Right atrium auricular region (tissue), 2 donors: ENCODE measurements at places on chromosomes 7 and 10. TPM values are rescaled to one million over a fixed set of nuclear protein-coding genes. Genes with fewer than 3 reads are reported as not detected.

AKR1D1 gene
- total RNA-seq = not detected

LEP gene
- 0.22 TPM for total RNA-seq

GATA3 gene
- 0.52 TPM for total RNA-seq

FGL2 gene
- total RNA-seq = 18.0 TPM

HTR5A gene
- not detected for total RNA-seq

CHPF2 gene
- 24.7 TPM for total RNA-seq

LSM5 gene
- 12.9 TPM for total RNA-seq

PRLHR gene
- not detected for total RNA-seq

OPN4 gene
- total RNA-seq = 0.31 TPM

RAB19 gene
- total RNA-seq = not detected

CACNA2D1 gene
- 54.5 TPM for total RNA-seq

EVX1 gene
- not detected for total RNA-seq

VGF gene
- not detected for total RNA-seq

RET gene
- 0.44 TPM for total RNA-seq

PLEKHS1 gene
- not detected for total RNA-seq

OPTN gene
- total RNA-seq = 67.9 TPM

TRIM50 gene
- not detected for total RNA-seq

AFAP1L2 gene
- 6.3 TPM for total RNA-seq

ABCB4 gene
- 4.2 TPM for total RNA-seq

RNLS gene
- total RNA-seq = 26.8 TPM

XRCC2 gene
- 0.48 TPM for total RNA-seq

CD36 gene
- 1,029 TPM for total RNA-seq

ASL gene
- 13.0 TPM for total RNA-seq
